ENCODE measurements at places on chromosomes 4 and X. TPM values are rescaled to one million over a fixed set of nuclear protein-coding genes. Genes with fewer than 3 reads are reported as not detected.

HPSE gene
- 2.0 TPM for total RNA-seq

PF4V1 gene
- not detected for total RNA-seq

GRCh38 chr4:104756837-104757236 is 262.1 kb upstream of the CXXC4 start:
- no peaks in the 10 kb centered on the region for H3K36me3 ChIP-seq

KDR gene
- 48.2 TPM for total RNA-seq

GRCh38 chr4:25474690-25475089 is 97.6 kb downstream of the ANAPC4 start:
- H3K4me3 ChIP-seq, result no peak overlapping the region
- H3K36me3 ChIP-seq, result no peaks in the 10 kb centered on the region
- no peak overlapping the region for H3K27ac ChIP-seq
- no peaks in the 10 kb centered on the region for H3K4me1 ChIP-seq
- DNase-seq, result no peak

LRIT3 gene
- total RNA-seq, result 0.09 TPM

- H3K36me3 ChIP-seq, result no peaks in the 10 kb centered on the region
- no peak for DNase-seq
- H3K4me3 ChIP-seq, result no peak overlapping the region
- H3K27ac ChIP-seq, result no peak overlapping the region
These were observed 222.1 kb downstream of the FRMPD4 start for GRCh38 chrX:12360383-12360782.

ARR3 gene
- not detected for total RNA-seq

GRCh38 chrX:133849676-133850075 is 135.7 kb downstream of the GPC3 start:
- H3K36me3 ChIP-seq, result no peaks in the 10 kb centered on the region
- no peak overlapping the region for H3K27ac ChIP-seq
- no peak for DNase-seq
- H3K4me3 ChIP-seq, result no peak overlapping the region
- H3K4me1 ChIP-seq, result no peaks in the 10 kb centered on the region

GRCh38 chr4:26076000-26076587 is 162.1 kb downstream of the SMIM20 start:
- no peak overlapping the region for H3K27ac ChIP-seq
- peaks cover 2% of the 10 kb centered on the region for H3K4me1 ChIP-seq
- H3K27me3 ChIP-seq, result no peaks in the 10 kb centered on the region
- no peak overlapping the region for H3K4me3 ChIP-seq
- peaks cover 9% of the 10 kb centered on the region for H3K36me3 ChIP-seq

- H3K36me3 ChIP-seq, result peaks cover 6% of the 10 kb centered on the region
- no peak overlapping the region for H3K4me3 ChIP-seq
- DNase-seq, result no peak
- H3K27ac ChIP-seq, result no peak overlapping the region
- H3K27me3 ChIP-seq, result no peaks in the 10 kb centered on the region
- no peaks in the 10 kb centered on the region for H3K4me1 ChIP-seq
These were observed 12.5 kb upstream of the KLF8 start for GRCh38 chrX:56219700-56220099.

GRCh38 chr4:48008021-48008596 is 8.4 kb downstream of the CNGA1 start:
- H3K27me3 ChIP-seq, result no peaks in the 10 kb centered on the region
- peaks cover 79% of the 10 kb centered on the region for H3K36me3 ChIP-seq
- H3K27ac ChIP-seq, result no peak overlapping the region
- no peak overlapping the region for H3K4me3 ChIP-seq
- H3K4me1 ChIP-seq, result no peaks in the 10 kb centered on the region
- DNase-seq, result no peak

DNA sequence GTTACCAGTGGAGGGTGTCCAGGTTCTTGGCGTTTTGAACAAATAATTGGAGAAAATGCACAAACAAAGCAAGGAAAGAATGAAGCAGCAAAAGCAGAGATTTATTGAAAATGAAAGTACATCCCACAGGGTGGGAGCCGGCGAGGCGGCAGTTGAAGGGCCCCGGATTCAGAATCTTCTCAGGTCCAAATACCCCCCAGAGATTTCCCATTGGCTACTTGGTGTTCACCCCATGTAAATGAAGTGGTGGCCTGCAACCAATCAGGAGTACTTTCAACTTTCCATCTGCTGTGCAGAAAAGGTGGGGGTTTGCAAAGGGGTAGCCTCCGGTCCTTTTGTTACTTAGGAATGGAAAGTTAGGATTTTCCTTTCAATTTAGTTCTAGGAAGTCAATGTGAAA is 1447.0 kb downstream of the C4orf33 start:
- DNase-seq, result no peak
- no peak overlapping the region for H3K4me3 ChIP-seq
- no peaks in the 10 kb centered on the region for H3K27me3 ChIP-seq
- no peaks in the 10 kb centered on the region for H3K4me1 ChIP-seq
- H3K36me3 ChIP-seq, result no peaks in the 10 kb centered on the region

TKTL2 gene
- total RNA-seq, result not detected

DNA sequence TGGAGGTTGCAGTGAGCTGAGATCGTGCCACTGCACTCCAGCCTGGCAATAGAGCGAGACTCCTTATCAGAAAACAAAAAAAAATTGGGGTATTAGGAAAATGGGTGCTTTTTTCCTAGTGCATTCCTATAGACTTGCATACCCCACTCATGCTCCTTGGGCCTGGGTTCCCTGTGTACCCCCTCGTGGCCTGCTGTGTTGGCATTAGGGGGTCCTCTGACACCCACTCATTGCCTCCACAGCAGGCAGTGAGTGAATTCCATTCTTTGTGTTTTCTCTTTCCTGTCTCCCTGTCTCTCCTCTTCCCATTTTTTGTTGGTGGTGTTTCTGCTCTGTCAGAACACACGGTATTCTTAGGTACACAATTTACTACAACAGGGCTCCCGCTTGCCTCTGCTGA is 42.8 kb downstream of the TNIP2 start:
- H3K27me3 ChIP-seq, result no peaks in the 10 kb centered on the region
- H3K36me3 ChIP-seq, result peaks cover 37% of the 10 kb centered on the region
- H3K4me1 ChIP-seq, result no peaks in the 10 kb centered on the region

TLR8 gene
- total RNA-seq, result not detected

CDS1 gene
- 7.5 TPM for total RNA-seq

PCSK1N gene
- 3.9 TPM for total RNA-seq

ERVMER34-1 gene
- 15.5 TPM for total RNA-seq

PDGFC gene
- total RNA-seq, result 3.9 TPM

DNA sequence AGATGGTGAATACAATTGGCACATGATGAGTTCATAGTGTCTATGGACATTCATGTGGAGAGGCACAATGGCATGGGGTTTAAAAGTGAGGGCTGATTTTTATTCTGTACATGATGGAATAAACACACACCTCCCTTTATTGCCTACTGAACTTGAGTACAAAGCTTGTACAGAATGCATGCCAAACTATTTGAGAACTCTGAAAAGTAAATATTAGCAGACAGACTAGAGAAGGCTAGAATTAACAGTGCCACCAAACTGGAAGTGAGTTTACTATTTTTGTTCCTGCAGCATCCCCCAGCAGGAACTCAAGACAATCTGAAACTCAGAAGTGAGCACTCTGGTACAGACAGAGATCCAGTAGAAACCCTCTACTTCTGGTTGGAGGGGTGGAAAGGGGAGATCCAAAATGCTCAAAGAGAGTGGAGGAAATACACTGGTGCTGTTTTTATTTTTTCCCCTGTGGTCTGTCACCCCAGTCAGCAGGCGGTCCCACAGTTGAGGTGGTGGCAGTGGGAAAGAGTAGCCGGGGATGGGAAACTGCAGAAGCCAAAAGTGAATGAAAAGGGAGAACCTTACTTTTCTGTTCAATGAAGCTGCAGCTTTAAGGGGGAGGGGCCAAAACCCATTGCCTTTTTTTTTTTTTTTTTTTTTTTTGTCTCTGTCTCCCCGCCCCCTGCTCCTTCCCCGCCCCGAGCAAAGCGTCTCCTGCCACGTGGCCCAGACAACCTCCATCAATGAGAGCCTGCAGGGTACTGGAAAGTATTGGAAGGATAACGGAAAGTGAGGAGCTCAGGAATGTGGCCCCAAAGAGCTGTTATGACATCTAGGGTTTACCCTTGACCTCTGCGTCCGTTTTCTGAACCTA is 20.5 kb downstream of the AKAP4 start:
- no peaks in the 10 kb centered on the region for H3K4me1 ChIP-seq
- H3K27ac ChIP-seq, result no peak overlapping the region
- H3K27me3 ChIP-seq, result no peaks in the 10 kb centered on the region
- no peak for DNase-seq

- H3K4me3 ChIP-seq, result no peak overlapping the region
- no peaks in the 10 kb centered on the region for H3K36me3 ChIP-seq
- no peak overlapping the region for H3K27ac ChIP-seq
- H3K4me1 ChIP-seq, result peaks cover 10% of the 10 kb centered on the region
These were observed 6.6 kb downstream of the GUCY2F start for GRCh38 chrX:109475174-109475891.

- peaks cover 14% of the 10 kb centered on the region for H3K36me3 ChIP-seq
- no peaks in the 10 kb centered on the region for H3K4me1 ChIP-seq
- no peaks in the 10 kb centered on the region for H3K27me3 ChIP-seq
- no peak overlapping the region for H3K27ac ChIP-seq
These were observed 8.2 kb upstream of the ZRSR2 start for GRCh38 chrX:15781961-15782699.

GRCh38 chr4:64014647-64015046 is 394.6 kb downstream of the TECRL start:
- H3K27me3 ChIP-seq, result no peaks in the 10 kb centered on the region
- H3K27ac ChIP-seq, result no peak overlapping the region
- no peak overlapping the region for H3K4me3 ChIP-seq
- DNase-seq, result no peak
- no peaks in the 10 kb centered on the region for H3K36me3 ChIP-seq

PTPN13 gene
- total RNA-seq, result 34.9 TPM

RNF128 gene
- 0.09 TPM for total RNA-seq

GRCh38 chrX:19046343-19047215 is 62.7 kb upstream of the PHKA2 start:
- DNase-seq, result no peak
- no peaks in the 10 kb centered on the region for H3K27me3 ChIP-seq
- H3K27ac ChIP-seq, result no peak overlapping the region
- no peaks in the 10 kb centered on the region for H3K4me1 ChIP-seq

GRCh38 chr4:55116450-55116849 is 8.9 kb downstream of the KDR start:
- H3K27me3 ChIP-seq, result no peaks in the 10 kb centered on the region
- H3K4me3 ChIP-seq, result no peak overlapping the region
- no peak for DNase-seq
- peaks cover 32% of the 10 kb centered on the region for H3K36me3 ChIP-seq

DNA sequence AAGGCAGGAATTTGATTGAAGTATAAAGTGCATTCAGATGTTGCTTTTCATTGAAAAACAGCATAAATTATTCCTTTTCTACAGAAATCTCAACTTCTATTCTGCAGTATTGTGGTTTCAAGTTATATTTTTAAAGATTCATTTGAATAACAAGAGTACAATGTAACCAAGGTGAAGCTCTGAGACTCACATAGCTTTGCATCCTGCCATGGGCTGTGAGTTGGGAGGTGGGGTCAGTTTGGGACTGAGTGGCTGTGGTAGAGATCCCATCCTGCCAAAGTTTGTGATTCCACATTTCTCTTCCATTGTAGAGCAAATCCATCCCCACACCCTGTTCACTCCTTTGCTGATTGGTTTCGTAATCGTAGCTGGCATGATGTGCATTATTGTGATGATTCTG is 69.2 kb downstream of the KIT start:
- peaks cover 4% of the 10 kb centered on the region for H3K36me3 ChIP-seq
- no peaks in the 10 kb centered on the region for H3K27me3 ChIP-seq
- H3K27ac ChIP-seq, result no peak overlapping the region
- H3K4me3 ChIP-seq, result no peak overlapping the region

PLRG1 gene
- total RNA-seq, result 107 TPM

DNA sequence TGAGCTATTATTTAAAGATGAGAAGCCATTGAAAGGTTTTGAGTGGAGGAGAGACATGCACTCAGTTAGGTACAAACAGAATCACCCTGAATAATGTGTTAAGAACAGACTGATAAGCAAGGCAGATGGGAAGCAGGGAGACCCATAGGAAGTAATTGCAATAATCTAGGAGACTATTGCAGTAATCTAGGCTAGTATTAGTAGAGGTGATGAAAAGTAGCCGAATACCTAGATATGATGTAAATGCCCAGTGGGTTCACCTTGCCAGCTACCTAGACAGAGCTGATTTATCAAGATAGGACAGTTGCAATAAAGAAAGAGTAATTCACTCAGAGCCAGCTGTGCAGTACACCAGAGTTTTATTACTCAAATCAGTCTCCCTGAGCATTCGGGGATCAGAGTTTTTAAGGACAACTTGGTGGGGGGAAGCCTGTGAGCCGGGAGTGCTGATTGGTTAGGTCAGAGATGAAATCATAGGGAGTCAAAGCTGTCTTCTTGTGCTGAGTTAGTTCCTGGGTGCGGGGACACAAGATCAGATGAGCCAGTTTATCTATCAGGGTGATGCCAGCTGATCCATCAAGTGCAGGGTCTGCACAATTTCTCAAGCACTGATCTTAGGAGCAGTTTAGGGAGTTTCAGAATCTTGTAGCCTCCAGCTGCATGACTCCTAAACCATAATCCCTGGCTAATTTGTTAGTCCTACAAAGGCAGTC is 427.5 kb downstream of the RPA4 start:
- peak overlapping the region; percentile 90 for H3K27ac ChIP-seq
- H3K4me3 ChIP-seq, result peak overlapping the region; percentile 69
- peaks cover 10% of the 10 kb centered on the region for H3K36me3 ChIP-seq
- DNase-seq, result peak; percentile 47
- peaks cover 4% of the 10 kb centered on the region for H3K4me1 ChIP-seq

DNA sequence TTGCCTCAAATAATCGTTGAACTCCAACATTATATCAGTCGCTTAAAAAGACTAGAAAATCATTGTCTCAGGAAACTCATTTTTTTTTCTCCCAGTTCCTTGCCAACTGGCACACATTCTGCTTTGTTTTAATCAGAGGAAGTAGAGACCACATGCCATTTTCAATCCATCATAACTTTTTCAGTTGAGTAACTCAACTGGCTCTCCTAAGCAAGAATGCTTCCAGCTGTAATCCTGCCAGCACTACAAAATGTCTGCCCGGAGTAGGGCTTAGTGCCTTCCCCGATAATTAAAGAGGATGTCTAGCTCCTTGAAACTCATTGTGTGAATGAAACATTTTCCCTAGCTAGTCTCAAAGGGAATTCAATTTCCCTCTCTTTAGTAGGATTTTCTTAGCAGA is 33.0 kb downstream of the FREM3 start:
- H3K27ac ChIP-seq, result no peak overlapping the region
- DNase-seq, result no peak
- H3K27me3 ChIP-seq, result no peaks in the 10 kb centered on the region
- no peak overlapping the region for H3K4me3 ChIP-seq

DNA sequence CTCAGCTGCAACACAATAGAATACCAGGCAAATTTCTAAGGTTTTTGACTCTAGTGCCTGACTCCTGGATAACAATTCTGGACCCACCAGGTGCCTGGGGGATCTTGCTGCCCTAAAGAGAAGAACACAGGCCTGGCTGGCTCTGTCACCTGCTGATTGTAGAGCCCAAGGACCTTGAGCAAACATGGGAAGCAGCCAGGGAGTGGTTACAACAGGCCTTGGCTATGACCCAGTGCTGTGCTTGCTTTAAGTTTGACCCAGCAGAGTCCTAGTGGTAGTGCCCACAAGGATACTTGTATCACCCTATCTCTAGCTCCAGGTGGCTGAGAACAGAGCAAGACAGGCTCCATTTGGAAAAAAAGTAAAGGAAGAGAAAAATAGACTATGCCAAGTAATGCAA is 176.8 kb upstream of the DCAF12L2 start:
- DNase-seq, result no peak
- H3K36me3 ChIP-seq, result peaks cover 13% of the 10 kb centered on the region
- no peak overlapping the region for H3K4me3 ChIP-seq

GRCh38 chrX:19889582-19890342 is 2.4 kb upstream of the SH3KBP1 start:
- H3K36me3 ChIP-seq, result no peaks in the 10 kb centered on the region
- H3K27me3 ChIP-seq, result peaks cover 2% of the 10 kb centered on the region
- no peak for DNase-seq
- H3K4me3 ChIP-seq, result no peak overlapping the region
- no peak overlapping the region for H3K27ac ChIP-seq

Data from H9 (cell line).